ENCODE measurements at places on chromosomes 11 and 22.

DNA sequence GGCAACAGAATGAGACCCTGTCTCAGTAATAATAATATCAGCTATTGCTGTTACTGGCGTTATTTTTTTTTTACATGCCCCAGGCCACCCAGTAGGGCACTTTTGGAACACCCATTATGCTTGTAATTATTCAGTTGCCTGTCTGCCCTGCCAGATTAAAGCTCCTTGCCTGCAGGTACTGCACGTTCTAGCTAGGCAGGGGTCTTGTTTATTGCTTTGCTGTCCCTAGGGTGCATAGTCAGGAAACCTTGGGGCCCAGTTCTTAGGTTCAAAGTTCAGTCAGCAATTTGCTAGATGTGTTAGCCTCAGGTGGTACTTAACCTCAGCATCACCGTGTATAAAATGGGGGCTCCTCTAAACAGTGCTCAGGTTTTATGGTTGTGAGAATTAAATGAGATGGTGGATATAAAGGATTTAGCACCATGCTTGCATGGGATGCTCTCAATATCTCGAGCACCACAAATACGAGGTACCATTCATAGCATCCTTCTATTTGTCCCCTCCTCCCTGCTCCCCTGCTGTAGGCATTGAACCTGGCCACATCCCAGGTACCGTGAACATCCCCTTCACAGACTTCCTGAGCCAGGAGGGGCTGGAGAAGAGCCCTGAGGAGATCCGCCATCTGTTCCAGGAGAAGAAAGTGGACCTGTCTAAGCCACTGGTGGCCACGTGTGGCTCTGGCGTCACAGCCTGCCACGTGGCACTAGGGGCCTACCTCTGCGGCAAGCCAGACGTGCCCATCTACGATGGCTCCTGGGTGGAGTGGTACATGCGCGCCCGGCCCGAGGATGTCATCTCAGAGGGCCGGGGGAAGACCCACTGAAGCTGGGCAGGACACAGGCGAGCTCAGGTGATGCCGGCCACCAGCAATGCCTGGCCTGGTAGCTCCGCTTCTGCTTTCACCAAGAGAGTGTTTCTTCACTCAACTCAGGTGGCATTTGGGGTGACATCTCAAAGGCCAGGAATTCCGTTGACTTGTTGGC is 9.4 kb downstream of the MPST start:
- DNase-seq = no peak

GRCh38 chr22:46150034-46150654 is at the start of gene PPARA:
PPARA (plus strand) TSS chr22:46150526; CDS start chr22:46198384, 47,858 bp downstream.
- DNase-seq = no peak

GRCh38 chr11:1205987-1206331 is 16.9 kb upstream of the MUC5B start:
- no peak for DNase-seq

DNA sequence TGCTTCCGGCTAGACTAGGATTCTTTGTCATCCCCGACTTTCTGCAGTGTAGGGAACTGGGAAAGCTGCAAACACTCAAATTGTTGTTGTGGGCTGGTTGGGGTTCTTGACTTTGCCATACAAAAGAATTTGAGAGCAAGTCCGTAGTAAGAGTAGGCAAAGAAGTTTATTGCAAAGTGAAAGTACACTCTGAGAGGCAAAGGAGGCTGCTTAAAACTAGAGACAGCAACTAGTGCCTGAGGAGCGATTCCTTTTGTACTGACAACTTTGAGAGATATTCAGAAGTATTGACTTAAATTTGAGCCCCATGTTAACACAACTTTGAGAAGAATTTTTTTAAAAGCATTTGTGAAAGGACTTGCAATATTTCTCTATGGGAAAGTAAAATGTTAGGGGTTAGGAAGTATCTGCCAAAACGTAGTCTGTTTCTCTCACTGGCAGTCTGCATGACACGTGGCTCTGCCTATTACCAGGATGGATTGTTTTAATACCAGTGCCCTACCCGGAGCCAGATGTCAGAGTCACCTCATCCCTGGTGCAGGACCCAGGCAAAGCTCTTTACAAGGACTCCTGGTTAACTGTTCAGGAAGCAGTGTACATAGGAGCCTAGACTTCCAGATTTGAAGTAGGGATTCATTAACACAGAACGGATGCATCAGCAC is 85.0 kb upstream of the CLPB start:
- DNase-seq = no peak

DNA sequence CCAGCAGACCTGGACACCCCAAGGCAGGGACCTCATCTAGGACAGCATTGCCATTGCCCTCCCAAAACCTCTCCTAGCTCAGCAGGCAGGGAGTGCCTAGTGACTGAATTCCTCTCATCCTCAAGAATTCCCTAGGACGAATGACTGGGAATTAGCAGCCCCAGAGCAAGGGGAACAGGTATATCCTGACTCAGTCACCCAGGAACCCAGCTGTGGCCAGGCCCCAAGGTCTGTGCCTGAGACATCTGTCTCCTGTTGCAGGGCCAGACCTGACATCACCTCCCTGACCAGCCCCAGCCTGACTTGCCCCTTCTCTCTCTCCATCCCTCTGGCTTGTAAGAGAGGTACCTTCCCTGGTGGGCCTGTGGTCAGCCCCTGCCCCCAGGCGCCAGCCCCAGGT is 39.0 kb upstream of the SUSD2 start:
- DNase-seq = no peak

- DNase-seq = no peak
Observed at GRCh38 chr11:17687946-17688670, 31.3 kb upstream of the MYOD1 start.

- no peak for DNase-seq
Observed at GRCh38 chr11:132719684-132720083, 812.6 kb downstream of the OPCML start.

DNA sequence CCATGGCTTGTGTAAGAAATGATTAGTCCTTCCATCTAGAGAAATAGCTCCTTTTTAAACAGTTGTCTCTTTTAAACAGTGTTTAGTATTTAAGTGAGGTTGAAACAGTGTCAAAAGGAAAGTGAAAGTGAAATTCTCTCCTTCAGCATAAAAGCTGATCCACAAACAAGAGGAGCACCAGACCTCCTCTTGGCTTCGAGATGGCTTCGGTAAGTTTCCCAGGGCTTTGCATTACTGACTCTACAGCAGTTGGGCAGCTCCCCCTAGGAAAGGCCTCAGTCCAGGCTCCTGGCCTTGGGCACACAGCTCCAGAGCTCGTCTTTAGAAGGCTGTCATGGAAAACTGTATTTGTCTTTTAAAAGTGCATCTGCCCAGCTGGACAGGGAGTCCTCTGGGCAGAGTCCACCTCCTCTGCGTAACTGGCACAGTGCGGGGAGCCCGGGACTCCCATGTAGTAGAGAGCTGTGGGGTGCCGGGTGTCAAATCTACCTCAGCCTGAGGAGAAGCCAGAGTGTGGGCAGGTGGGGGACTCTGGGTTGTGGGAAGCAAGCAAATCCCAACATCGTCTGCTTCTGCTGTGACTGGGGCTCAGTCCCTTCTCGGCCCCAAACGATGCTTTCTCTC is at the start of gene PLAAT4:
PLAAT4 (plus strand) TSS at position 140 of the 624 bp plus-strand sequence; CDS start at position 201, 61 bp downstream.
- no peak for DNase-seq

DNA sequence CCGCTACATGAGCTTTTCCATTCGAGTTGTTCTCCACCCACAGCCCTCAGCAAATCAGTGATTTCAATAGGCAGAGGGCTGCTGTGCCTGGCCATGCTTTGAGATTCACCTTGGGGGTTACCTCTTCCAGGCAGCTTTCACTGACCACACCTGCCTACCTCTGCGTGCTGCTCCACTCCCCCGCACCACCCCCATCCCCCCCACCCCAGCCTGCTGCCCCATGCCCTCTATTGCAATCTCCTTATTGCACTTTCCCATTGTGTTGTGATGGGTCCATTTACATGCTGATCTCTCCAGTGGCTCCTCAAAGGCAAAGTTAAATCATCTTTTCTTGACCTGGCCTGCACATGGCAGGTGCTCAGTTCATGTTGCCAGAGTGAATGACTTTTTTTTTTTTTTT is 18.0 kb upstream of the POLA2 start:
- no peak for DNase-seq

- no peak for DNase-seq
Observed at GRCh38 chr11:64413417-64413816, 54.5 kb downstream of the RPS6KA4 start.

DNA sequence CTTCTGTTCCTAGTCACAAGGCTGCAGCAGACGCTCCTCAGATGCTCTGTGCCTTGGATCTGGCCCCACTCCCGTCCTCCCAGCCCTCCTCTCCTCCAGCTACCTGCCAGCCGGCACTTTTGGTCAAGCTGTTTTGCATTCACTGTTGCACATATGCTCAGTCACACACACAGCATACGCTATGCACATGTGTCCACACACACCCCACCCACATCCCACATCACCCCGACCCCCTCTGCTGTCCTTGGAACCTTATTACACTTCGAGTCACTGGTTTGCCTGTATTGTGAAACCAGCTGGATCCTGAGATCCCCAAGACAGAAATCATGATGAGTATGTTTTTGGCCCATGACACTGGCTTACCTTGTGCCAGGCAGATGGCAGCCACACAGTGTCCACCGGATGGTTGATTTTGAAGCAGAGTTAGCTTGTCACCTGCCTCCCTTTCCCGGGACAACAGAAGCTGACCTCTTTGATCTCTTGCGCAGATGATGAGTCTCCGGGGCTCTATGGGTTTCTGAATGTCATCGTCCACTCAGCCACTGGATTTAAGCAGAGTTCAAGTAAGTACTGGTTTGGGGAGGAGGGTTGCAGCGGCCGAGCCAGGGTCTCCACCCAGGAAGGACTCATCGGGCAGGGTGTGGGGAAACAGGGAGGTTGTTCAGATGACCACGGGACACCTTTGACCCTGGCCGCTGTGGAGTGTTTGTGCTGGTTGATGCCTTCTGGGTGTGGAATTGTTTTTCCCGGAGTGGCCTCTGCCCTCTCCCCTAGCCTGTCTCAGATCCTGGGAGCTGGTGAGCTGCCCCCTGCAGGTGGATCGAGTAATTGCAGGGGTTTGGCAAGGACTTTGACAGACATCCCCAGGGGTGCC is 109.8 kb downstream of the BCR start:
- no peak for DNase-seq

DNA sequence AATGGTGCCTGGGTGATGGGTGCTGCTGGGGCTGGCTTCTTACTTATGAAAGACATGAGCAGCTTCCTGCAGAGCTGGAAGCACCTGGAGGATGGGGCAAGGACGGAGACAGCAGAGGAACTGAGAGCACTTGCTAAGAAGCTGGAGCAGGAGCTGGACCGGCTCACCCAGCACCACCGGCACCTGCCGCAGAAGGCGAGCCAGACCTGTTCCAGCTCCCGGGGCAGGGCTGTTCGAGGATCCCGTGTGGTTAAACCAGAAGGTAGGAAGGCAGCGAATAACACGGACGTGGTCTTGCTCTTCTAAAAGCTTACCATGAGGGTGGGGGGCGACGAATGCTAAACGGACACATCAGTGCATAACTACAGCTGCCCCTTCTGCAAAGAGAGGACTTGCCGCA is 9.3 kb downstream of the APOL5 start:
- no peak for DNase-seq

DNA sequence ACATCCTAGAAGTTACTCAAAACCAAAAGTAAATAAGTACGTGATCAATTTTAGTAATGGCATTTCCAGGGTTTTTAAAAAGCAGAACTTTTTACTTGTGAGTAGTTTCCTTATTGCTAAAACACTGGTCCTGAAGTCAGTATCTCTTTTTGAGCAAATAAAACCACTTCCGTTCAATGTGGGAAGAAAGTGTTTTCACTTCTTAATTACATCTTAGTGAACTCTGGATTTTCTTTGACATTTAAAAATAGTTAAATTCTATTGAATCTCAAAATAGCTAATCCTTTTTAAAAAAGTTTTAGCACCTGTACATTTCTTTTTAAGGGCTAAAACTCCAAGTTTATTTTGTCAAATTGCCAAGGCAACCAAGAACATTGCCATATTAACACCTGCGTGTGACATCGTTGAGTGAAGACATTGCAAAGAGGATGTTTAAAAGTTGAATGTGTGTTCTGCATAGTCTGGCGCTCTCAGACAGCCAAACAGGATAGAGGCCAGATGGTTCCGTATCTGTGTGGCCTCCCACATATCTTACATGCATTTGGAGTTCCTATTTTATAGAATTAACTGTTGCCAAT is 17.2 kb upstream of the OR5B21 start:
- no peak for DNase-seq

GRCh38 chr11:117691516-117691915 is 105.5 kb downstream of the DSCAML1 start:
- no peak for DNase-seq

- no peak for DNase-seq
Observed at GRCh38 chr11:65279741-65280440, 18.1 kb downstream of the POLA2 start.

DNA sequence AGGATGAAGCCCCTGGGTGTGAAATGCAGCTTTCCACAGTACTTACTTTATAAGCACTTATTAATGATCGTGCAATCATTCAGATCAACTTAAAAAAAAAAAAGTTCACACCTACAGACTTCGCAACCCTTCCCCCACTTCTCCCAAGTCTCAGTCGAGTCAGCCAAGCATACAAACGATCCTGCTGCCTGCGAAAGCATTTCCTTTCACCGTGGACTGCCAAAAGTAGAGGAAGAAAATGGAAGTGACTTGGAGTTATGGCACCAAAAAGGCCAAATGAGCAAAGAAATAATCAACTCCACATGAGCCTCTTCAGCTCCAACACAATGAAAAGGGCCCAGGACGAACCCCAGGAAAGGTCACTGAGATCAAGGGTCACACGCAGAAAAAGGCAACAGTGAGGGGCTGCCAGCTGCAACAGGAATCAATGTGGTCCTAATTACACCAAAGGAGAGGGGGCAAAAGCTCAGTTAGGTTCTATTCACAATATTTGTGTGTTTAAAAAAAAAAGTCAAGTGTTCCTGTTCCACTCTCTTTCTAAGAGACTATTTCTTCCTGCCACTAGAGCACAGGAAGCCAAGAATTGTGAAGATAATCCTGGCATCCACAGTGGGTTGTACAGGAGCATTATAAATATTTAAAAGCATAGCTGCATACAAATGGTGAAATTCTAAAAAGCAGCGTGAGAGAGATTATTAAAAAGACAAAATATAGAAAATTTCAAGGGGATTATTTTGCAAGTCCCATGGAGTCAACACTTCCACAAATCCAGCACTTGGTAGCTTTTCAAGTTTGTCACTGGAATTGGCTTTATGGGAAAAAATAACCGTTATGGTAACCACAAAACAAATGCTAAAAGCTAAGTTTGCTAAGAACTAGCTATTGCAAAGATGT is 28.4 kb downstream of the CDON start:
- DNase-seq = no peak

Measured in esophagus squamous epithelium (tissue), 5 donors.